ENCODE measurements at places on chromosomes 2 and 18.

DNA sequence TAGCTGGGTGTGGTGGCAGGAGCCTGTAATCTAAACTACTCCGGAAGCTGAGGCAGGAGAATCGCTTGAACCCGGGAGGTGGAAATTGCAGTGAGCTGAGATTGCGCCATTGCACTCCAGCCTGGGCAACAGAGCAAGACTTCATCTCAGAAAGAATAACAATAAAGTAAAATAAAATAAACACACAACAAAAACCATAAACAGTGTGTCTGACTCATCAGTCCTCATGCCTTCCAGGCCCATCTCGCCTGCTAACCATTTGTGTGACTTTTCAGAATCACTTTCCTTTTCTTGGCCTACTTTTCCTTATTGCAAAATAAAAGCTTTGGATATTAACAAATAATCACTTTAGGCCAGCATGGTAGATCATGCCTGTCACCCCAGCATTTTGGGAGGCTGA is 42.0 kb upstream of the ASXL2 start:
- no peak for DNase-seq

GRCh38 chr18:55354795-55355194 is 233.2 kb downstream of the TCF4 start:
- no peak for DNase-seq

GRCh38 chr18:463827-464541 is 36.5 kb downstream of the COLEC12 start:
- no peak for DNase-seq

GRCh38 chr2:52881606-52882005 is 886.0 kb upstream of the CHAC2 start:
- DNase-seq = no peak

GRCh38 chr18:42901161-42901560 is 214.3 kb downstream of the RIT2 start:
- no peak for DNase-seq

DNA sequence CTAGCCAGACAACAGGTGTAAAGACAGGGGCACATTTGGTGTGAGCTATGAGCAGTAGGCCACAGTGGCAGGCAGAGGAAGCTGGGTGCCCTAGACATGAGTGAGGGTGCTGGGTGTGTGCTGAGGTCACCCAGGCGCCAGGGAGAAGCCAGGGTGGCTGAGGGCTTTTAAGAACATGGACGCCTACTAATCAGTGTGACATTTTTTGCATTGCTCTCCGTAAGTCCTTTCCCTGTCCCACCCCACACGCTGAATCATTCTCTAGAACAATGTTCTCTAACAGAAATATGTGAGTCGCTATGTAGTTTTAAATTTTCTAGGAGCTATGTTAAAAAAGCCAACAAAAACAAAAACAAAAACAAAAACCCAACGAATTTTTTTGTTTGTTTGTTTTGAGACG is 204.5 kb upstream of the REV1 start:
- no peak for DNase-seq

DNA sequence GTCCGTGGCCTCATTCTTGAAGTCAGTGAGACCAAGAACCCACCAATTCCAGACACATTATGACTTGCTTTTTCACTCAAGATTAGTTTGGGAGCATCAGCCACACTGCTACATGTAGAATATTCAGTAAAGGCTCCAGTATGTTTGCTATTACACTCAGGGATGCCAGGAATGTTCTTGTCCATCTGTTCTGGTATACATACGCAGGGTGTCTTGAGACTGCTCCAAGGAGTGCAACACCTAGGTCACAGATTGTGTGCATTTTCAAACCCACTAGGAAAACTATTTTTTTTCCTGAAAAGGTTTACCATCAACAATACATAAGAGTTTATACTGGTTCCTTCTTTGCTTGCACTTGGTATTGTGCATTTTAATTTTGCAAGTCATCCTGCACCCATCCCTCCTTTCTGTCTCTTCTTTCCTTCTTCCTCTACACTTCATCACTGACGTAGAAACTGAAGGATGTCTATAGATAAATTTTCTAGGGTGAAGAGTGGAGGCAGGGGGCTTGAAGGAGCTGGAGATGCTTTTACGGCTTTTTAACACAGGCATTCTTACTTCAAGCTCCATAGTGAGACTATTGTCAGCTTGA is 35.3 kb upstream of the MAP2 start:
- no peak for DNase-seq

DNA sequence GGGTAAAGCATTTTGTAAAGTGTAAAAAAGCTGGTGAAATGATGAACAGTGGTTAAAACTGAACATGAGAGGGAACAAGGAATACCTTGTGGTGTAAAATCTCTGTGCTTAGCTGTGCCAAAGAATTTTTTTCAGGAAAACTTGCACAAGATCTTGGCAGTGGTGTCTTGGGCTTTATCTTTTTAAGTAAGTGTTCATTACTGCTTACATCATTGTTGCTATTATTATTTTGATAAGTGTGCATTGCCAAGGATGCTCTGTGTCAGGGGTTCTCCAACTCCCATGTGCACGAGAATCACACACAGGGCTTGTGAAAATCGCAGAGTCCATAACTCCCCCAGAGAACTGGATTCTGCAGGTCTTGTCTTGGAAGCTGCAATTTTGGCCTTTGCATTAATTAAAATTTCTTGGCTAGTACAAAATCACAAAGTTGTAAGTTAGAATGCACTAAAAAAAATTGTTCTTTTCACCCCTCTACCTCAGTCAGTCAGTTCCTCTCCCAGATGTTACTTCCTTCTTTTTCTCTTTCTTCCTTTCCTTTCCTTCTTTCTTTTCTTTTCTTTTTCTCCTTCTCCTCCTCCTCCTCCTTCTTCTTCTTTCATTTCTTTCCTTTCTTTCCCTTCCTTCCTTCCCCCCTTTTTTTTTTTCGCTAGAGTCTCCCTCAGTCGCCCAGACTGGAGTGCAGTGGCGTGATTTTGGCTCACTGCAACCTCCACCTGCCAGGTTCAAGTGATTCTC is 37.8 kb downstream of the GATA6 start:
- no peak for DNase-seq

- DNase-seq = no peak
These were observed 44.8 kb upstream of the SYT4 start for GRCh38 chr18:43322132-43322531.

DNA sequence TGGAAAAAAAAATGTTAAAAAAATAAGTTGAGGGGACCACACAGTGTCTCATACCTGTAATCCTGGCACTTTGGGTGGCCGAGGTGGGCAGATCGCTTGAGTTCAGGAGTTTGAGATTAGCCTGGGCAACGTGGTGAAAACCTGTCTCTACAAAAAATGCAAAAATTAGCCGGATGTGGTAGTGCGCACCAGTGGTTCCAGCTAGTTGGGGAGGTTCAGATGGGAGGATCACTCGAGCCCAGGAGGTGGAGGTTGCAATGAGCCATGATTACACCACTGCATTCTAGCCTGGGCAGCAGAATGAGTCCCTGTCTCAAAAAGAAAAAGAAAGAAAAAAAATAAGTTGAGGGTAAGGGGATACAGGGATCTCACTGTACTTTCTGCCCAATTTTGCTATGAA is 6.1 kb upstream of the KYNU start:
- no peak for DNase-seq

DNA sequence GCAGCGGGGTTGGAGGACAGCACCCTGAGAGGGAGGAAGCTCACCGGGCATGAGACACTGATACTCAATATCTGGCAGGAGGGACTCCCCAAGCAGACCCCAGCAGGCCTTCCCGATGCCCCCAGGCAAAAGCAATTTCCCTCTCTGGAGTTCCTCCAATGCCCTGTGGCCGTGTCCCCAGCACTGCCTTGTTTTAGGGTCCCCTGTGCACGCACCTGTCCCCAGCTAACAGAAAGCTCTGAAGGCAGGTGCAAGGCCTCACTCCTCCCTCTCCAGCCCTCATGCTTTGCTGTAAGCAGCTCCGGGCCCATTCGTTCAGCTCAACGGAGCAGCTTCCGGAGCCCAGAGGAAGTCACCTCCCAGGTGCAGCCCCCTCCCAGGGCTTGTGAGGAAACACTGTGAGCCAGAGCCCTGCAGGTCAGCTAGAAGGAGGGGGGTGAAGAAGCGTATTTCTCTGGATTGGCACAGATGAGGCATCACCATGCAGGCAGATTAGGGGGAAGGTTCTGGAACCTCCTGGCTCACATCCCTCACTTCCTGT is 50.3 kb upstream of the ID2 start:
- no peak for DNase-seq

- no peak for DNase-seq
These were observed 27.1 kb upstream of the ELOA2 start for GRCh38 chr18:47062471-47062870.

- no peak for DNase-seq
These were observed 53.1 kb upstream of the NOSTRIN start for GRCh38 chr2:168749297-168749696.

DNA sequence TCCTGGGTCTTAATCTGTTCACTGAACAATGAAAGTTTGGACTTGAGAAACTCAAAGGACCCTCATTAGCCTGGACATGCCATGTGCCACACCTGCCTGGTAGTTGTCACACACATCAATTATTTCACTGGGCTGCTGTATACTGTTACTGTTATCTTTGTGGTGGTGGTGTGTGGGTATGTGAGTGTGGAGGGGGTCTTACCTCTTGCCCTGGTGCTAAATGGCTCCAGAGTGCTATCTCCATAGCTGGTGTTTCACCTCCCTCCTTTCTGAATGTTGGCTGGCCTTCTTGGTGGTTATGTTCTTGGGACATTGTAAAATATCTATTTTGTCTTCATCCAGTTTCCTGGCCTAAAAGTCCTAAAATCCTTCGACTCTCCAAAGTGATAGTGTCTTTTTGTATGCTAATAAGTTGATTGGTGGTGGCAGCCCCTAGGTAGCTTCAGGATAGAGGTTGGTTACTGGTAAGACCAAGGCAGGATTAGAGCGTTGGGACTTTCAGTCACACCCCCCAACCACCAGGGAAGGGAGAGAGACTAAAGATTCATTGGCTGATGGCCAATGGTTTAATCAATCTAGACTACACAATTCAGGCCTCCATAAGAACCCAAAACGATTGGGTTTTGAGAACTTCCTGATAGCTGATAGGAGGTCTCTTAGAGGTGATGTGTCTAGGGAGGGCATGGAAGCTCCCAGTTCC is 328.1 kb downstream of the MYCN start:
- DNase-seq = no peak

- no peak for DNase-seq
These were observed 253.0 kb upstream of the CNTNAP5 start for GRCh38 chr2:123771928-123772632.

GRCh38 chr2:2938481-2938880 is 439.1 kb downstream of the EIPR1 start:
- no peak for DNase-seq

GRCh38 chr18:2036086-2036485 is 535.2 kb downstream of the METTL4 start:
- no peak for DNase-seq

DNA sequence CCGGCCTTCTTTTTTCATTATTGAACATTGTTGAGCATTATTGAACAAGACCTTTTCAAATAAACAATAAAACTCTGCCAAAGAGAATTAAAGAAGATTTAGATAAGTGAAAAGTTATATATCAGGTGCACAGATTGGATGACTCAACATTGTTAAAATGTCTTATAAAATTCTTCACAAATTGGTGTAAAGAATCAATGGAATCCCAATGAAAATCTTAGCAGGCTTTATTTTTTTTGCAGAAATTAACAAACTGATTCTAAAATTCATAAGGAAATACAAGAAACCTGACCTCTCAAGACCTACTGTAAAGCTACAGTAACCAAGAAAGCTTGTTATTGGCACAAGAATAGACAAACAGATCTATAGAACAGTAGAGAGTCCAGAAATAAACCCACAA is 70.3 kb downstream of the LAMA1 start:
- no peak for DNase-seq

- DNase-seq = no peak
These were observed 52.7 kb upstream of the CALCRL start for GRCh38 chr2:187500585-187501359.

DNA sequence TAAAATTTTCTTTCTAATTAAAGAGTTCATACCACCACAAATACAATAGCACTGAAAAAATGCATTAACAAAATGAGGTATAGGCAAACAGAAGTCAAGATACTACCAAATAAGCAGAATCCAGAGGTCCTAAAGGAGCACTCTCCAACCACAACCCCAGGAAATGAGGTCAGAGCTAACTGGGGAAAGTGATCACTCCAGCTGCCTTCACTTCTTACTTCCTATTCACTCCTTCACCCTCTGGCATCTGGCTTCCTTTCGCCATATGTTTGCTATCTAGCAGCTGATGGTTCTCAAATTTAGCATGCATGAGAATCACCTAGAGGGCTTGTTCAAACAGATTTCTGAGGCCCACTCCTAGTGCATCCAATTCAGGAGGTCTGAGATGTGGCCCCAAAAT is 212.6 kb upstream of the ACVR2A start:
- no peak for DNase-seq

DNA sequence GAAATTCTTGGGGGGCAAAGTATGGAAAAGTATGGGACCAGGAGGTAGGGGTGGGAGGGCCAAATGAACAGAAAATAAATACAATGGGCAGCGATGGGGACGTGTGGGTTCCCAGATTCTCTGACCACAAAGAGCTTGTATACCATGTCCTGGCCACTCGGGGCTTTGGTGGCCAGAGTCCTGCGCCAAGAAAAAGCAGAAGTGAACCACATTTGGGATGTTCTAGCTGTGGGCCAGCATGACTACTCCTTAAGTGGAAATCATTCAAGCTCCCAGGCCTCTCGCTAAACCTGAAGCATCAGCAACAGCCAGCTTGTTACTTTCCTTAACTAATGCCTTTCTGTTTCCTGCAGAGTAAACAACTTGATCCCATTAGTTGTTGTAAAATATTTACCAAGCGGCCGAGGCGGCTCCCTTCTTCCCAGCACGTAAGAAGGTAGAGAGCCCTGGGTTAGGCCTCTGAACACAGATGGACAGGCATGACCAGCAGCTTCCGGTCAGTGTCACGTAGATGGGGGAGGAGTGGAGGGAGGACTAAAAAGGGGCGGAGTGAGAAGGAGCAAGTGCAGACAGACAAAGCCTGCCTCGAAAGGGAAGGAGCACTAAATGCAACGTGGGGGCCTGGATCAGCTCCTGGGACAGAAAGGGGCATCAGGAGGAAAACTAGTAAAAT is 88.2 kb downstream of the GALNT14 start:
- no peak for DNase-seq

DNA sequence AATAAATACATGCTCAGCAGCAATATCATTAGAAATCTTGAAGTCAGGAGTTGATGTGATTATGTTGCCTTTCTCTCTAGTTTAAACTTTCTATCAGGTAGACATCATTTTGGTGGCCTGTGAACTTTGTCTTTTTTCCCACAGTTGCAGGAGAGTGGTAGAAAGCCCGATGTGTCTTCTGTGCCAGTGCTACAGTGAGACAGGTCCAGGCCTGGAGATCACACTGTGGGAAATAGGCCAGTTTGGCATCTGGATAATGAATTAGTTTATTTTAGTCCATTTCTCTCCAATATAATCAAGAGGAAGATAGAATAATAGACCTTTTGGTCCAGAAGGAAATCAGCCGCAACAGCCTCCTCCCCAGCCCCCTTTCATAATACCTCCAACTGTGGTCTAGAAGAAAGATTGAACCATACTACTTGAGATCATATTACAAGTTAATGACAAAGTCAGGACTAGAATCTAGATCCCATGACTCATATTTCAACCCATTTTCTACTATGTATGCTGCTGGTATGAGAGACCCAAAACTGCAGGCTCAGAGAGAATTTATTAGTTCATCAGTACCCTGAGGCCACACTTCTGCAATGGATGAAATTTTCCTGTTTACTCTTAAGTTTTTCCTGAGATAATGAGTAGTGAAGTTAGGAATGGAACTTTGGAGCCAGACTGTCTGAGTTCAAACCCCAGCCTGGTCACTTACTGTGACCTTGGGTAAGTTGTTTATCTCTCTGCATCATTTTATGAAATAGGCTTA is 20.6 kb downstream of the KCMF1 start:
- DNase-seq = no peak
